T-helper 9 cell (primary cell): ENCODE measurements at places on chromosomes 4 and X.

GRCh38 chr4:7165874-7166201 lies 26.5 kb upstream of the SORCS2 start:
- DNase-seq, result no peak

GRCh38 chr4:127249767-127250108 lies 383.0 kb upstream of the INTU start:
- no peak for DNase-seq

DNA sequence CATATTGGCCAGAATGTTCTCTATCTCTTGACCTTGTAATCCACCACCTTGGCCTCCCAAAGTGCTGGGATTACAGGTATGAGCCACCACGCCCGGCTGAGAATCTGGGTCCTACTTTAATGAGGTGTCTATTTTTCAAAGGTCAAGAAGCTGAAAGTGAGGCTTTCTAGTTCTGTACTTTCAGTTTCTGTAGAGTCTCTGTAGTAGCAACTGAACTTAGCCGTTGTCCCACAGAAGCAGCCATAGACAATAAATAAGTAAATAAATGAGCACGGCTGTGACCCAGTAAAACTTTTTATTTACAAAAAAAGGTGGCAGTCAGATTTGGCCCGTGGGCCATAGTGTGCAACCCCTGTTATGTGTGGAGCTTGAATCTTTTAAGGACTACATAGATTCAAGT lies 92.0 kb downstream of the FNIP2 start:
- DNase-seq, result no peak

GRCh38 chr4:5921101-5921980 lies 28.5 kb upstream of the CRMP1 start:
- no peak for DNase-seq

GRCh38 chr4:183556947-183557346 lies 52.1 kb downstream of the ING2 start:
- DNase-seq, result no peak

- no peak for DNase-seq
These were observed 2.4 kb downstream of the RCHY1 start for GRCh38 chr4:75511841-75512240.

DNA sequence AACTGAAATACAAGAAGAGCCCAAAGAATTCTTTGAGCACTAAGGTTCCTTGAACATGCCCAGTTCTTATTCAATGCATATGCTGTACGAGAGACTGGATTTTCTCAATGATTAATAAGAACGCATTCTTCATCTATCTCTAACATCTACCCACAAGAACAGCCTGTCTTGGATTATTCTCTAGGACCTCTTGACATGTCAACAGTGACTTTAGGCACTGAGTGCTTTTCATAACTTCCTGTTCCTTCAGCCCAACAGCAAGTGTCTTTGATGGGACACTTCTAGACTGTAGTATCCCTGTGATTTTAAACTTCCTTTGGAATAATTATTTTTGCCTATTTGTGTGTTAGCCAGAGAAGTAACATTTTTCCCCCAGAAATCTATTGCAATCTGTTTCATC lies 69.3 kb downstream of the OPHN1 start:
- DNase-seq, result no peak

DNA sequence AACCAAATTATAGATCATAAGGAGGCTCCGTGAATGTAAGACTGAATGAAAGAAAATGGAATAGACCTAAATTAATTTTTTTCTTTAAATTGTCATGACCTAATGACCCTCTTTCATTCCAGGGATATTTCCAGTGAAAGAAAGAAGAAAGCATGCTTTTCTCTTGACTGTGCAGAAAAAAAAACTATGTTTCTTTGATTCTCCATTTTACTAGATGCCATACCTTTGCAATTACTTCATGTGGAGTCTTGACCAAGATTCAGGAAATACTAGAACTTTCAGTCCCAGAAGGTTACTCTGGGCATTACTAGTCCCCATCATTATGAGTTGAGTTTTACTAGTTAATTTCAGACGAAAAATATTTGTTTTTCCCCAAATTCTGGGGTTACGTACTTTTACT lies 6.4 kb upstream of the COMMD8 start:
- no peak for DNase-seq

DNA sequence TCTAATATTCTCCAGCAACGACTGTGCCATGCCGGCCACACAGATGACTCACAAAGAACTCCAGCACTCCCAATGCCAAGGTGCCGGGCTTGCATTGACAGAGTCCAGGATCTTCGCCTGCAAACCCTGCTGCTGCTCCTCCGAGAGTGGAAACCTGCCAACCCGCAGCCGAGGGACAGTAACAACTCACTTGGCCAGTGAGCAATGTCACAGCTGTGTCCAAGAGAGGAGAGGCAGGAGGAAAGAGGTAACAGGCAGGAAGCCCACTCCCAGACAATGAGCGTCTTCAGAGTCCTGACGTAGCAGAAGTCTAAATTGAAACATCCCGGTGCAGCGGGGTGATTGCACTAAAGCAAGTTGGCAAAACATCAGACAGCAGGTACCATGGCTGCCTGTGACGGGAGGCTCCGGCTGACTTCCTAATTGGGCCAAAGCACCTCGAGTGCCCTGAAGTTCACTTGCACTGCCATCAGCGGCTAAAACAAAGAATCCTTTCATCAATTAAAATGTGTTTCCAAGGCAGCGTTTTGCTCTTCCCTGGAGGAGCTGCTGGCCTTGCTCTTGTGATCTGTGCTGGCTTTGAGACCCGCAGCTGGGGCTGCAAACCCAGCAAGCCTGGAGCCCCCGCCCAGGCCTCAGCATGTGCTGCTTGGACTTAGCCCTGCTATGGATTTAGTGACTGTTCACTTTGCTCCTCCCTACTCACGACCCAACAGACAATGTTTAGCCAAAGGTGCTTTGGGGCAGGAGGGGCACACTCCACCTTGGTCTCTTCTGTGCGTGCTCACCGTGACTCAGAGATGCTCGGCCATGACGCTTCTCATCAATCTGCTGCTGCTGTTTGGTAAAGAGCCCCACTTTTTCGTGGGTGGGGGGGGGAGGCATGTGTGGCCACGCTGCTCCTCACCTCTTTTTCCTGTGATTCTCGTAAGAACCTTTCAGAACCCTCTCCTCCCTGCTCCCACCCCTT lies 36.5 kb downstream of the DCTD start:
- DNase-seq, result no peak

- DNase-seq, result peak; percentile 63
These were observed 10.1 kb upstream of the SASH3 start for GRCh38 chrX:129769467-129770154.

DNA sequence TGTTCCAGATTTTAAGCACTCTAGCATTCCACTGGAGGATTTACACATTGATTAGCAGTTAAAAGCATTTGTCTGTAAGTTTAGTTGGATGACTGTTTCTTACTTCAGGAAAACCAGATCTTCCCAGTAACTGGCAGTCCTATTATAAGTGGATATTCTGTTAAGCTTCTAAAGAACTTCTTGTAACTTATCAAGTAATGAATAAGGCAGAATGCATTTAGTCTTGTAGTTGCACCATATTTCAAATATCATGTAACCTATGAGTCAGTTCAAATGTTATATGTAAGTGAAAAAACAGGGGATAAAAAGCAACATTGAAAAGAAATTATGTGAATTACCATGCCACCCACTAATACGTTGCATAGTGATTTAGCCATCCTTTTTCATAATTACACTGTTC lies 30.2 kb upstream of the TENM3 start:
- no peak for DNase-seq

DNA sequence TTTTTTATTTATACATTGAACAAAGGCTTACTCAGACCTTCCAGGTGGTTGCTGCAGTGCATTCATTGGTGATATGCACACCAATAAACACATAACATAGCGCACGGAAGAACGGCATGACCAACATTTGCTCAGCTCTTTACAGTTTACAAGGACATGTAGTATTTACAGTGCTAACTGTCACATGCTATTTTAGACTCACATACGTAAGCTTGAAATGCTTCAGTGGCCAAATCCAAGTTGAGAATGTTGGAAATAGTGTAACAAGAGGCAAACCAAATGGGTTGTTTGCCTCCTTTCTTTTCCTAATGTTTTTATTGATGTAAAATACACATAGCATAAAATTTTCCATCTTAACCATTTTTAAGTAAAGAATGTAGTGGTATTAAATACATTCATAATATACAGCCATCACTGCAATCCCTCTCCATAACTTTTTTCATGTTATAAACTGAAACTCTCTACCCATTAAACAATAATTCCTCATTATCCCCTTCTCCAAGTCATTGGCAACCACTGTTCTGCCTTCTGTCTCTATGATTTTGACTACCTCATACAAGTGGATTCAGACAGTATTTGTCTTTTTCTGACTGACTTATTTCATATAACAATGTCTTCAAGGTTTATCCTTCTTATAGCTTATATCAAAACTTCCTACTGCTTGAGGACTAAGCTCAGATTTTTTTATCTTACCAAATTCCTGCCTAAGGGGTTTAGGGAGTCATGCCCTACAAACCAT lies 1722.9 kb upstream of the AGA start:
- no peak for DNase-seq

- DNase-seq, result no peak
These were observed 107.2 kb downstream of the TBCK start for GRCh38 chr4:106208481-106209460.

DNA sequence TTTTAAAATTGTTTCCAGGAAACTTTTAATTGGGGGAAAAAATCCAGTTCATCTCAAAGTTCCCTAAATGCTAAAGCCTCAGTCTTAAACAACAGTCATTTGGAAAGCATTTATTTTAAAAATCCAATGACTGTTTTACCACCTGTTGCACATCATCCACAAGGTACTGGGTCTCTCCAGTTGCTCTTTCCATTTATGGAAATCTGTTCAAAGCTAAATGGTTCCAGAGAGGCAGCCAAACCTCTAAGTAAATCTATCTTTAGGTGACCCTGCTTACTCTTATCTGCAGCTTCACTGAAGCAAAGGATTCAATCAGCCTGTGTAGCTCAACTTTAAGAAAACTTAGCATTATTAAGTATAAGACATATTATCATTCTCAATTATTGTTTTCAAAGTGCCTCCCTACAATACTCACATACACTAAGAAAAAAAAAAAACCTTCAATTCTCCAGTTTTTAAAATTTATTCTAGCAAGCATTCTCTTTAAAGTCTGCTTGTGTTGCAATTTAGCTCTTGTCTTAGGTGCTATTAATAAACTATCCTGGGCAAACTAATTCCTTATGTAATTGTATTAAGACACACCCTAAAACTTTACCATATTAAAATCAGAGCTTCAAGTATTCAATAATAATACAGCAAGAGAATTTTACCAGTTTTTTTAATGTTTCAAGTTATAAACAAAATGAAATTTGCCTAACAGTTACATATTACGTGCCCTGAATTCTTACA lies 60.6 kb downstream of the NOCT start:
- DNase-seq, result no peak

DNA sequence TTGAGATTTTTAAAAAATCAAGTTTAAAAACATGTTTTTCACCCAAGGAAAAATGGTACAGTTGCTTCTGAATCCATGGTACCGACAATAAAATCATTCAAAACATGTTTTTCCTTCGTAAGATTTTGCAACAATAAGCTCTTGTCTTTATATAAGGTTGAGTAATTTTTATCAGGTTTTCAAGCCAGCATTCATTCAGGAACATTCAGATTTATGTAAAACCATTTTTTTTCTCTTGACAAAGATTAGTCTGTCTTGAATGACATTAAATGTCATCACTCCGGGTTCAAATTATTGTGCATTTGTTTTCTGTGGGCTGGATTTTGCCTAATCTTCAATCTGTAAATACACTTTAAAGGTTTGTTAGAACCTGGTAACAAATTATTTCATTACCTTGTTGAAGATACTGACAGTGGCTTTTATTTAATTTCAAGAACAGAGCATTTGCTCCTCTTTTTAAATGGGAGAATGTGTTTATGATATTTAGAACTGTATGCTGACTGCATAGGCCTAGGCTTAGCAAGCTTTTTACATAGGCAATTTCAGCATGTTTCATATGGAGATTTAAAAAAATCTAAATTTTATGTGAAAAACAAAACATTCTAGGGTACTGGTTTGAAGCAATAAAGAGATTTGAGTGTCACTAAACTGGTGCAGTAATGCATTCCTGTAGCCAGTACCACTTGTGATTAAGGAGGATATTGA lies 336.4 kb upstream of the HAND2 start:
- DNase-seq, result no peak

- DNase-seq, result no peak
These were observed 6.9 kb upstream of the CXCL1 start for GRCh38 chr4:73862322-73862721.

- no peak for DNase-seq
These were observed 36.6 kb downstream of the DIPK2B start for GRCh38 chrX:45164021-45164621.

- no peak for DNase-seq
These were observed 95.2 kb upstream of the NAP1L5 start for GRCh38 chr4:88792821-88793220.

DNA sequence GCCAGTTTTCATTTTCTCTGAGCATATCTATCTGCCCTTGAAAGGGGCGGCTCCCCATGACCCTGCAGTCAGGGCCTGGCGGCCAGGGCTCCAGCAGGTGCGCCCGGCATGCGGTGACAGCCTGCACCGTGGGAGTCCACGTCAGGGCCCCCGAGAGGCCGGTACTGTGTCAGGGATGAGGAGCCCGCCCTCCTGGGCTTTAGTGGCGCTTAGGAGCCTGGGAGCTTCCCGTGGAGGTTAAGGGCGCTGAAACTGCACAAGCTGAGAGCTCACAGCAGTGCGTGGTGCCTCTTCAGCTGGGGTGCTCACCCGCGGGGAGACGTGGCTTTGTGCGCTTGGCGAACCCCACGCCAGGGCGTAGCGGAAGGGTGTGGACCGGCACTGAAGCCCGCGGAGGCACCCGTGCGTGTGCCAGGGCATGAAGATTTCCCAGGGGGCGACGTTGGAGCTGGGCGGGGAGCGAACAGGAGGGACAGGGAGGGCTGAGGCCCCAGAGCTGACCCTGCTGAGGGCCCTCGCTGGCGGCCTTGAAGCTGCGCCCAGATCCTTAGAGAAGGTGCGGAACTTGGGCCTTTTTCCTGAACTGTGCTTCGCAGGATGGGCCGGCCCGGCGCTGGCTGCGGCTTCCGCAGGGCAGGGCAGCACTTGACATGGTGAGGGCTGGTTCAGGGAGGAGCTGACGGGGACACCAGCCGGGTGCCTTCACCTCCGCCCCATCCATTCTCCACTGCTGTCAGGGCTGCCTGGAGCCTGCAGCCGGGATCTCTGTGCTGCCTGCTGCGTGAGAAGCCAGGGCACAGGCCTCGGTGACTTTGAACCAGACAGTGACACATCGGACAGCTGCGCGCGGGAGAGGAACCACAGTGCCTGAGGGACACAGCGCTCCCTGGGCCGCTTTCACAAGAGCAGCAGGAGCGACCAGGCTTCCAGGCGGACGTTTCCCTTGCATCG lies 32.9 kb downstream of the HTT-AS start:
- DNase-seq, result peak; percentile 9

- no peak for DNase-seq
These were observed 69.6 kb downstream of the AGTR2 start for GRCh38 chrX:116239944-116240840.

DNA sequence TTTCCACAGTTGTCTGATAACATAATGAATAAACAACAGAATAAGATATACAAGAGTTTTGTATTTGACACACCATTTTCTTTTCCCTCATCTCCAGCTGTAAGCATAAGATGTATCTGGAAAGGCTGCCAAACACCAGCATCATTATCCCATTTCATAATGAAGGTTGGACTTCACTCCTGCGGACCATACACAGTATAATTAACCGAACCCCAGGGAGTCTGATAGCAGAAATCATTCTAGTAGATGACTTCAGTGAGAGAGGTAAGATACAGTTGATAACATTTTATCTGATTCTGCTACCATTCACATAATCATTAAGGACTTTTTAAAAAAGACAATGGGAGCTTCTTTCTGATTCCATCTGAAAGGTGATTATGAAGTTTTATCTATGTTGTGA lies 535.2 kb downstream of the GALNTL6 start:
- DNase-seq, result no peak

- DNase-seq, result no peak
These were observed 19.9 kb downstream of the GPKOW start for GRCh38 chrX:49103637-49104036.

GRCh38 chr4:105666693-105667092 lies 41.8 kb downstream of the INTS12 start:
- no peak for DNase-seq
